ENCODE measurements at places on chromosomes 7 and 10.

- DNase-seq = no peak
Observed at GRCh38 chr10:7610651-7611389, 55.9 kb downstream of the ITIH5 start.

DNA sequence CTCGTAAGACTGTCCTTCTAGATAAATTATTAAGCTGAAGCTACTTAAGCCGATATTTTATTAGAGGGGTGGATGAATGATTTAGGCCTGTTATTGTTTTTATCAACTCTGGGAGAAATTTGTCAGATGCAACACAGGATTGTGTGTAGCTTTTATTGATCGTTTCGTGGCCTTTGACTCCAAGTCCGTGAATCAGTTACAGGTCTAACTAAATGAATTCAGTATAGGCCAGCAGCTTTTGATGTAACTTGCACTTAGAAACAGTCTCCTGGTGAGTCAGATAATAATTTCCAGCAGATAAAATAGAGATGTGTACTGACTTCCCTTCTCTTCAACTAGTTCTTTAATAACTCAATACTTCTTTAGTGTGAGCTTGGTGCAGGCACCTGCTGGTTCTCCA lies 341.7 kb upstream of the SMIM30 start:
- DNase-seq = no peak

GRCh38 chr7:27000496-27000895 lies 95.3 kb downstream of the HOXA1 start:
- no peak for DNase-seq

DNA sequence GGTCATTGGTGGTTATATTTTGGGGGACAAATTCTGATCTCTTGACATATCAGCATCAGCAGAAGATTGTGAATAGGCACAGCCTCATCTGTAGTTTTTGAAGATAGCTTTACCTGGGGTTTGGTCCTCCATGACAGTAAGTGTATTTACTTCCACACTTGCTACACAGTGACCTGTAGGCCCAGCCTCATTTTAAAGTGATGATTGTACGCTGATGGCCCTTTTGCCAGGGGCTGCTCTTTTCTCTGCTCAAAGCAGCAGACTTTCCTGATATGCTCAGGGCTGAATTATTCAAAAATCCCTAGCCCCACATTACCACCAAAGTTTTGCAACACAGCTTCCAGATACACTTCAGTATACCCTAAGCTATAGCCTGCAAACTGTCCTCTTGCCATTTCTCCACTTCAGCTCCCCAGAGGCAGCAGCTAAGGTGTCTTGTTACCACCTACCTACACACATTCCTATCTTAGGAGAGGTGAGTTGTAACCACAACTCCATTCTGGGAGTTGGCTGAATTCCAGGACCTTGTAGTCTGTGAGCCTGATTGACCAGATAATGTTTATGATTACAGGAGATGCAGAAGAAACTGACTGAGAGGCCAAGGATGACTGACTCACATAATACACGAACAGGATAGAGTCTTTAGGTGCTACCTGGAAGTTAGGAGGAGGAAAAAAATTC lies 6.0 kb downstream of the ASB4 start:
- no peak for DNase-seq

DNA sequence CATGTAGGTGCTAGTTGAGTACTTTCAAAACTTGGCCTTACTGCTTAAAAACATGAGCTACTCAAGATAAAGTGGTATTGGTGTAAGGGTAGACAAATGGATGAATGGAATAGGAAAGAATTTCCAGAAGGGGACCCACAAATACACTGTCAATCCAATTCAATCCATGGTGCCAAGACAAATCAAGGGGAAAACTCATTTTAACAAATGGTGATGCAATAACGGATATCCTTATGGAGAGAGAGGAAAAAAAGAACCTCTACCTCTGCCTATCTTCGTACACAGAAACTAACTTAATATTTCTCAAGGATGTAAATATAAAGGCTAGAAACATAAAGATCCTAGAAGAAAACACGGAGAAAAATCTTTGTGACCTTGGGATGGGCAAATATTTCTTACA lies 123.8 kb upstream of the RSU1 start:
- no peak for DNase-seq

DNA sequence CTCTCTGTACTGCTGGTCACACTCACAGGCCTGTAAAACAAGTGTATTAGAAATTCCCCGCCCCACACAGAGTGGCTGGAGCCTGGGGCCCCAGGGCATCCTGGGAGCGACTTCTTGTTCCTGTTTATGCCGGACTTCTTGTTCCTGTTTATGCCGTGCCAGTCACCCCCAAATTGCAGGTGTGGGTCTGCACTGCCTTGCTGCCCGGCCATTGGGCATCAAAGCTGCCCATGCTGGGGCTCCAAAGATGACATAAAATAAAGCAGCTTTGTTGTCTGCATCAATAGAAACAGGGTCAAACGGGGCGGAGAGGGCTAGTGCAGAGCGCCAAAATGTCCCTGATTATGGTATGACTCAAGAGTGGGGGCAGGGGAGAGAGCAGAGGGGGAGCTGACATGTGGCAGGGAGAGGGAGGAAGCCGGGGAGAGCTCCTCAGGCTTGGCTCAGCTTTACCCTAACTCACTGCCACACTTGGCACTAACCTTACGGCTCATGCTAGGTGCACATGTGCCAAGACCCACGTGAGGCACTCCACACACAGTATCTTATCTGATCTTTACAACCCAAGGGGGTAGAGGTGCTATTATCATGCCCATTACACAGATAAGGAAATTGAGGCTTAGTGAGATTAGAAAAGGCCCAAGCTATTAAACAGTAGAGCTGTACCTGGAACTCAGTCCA lies 98.4 kb downstream of the PIP4K2A start:
- no peak for DNase-seq

GRCh38 chr7:46705386-46706255 lies 784.5 kb upstream of the IGFBP3 start:
- DNase-seq = no peak

DNA sequence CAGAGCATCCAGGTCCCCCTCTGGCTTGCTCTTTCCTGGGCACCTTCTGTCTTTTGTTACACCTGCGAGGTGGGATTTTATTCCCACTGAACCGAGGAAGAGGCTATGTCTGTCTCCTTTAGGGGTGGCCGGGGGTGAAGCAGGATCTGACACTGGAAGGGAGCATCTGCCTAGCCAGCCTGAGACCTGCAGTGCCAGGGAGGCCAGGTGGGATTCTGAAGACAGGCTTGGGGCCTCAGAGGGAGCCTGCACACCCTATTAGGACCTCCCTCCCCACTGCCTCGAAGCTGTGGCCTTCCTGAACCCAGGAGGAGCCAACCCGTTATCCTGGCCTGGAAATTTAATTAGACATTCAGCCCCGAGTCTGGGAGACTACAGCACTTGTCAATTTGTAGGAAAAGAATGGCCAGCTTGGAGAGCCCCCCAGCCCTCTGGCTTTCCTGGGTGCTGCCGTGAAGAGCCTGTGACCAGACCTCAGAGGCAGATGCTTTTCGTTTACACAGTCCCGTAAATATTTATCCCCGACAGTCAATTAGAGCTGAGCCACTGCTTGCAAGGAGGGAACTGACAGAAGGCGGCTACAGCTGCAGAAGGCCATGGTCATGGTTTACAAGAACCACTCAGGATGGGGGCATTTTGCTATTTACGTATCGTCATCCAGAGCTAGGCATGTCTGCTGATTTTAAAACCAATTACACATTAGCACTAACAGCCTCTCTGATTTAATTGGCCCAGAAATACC lies 19.7 kb downstream of the CHAT start:
- no peak for DNase-seq

DNA sequence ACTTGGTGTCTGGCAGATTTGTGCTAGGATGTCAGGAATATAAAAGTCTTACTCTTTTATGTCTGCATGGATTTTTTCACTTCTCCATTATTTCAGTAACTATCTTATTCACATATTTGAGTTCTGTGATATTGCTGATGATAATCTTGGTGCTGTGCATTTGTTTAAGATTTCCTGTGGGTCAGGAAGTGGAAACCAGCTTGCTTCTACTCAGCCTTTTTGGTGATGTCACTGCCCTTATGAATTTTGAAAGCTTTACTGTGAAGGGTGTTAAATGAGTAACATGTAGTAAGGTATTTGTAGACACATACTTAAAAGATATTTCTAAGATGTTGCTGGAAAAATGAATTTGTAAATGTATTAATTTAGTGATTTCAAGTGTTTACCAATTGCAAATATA lies 69.5 kb upstream of the VOPP1 start:
- DNase-seq = no peak

DNA sequence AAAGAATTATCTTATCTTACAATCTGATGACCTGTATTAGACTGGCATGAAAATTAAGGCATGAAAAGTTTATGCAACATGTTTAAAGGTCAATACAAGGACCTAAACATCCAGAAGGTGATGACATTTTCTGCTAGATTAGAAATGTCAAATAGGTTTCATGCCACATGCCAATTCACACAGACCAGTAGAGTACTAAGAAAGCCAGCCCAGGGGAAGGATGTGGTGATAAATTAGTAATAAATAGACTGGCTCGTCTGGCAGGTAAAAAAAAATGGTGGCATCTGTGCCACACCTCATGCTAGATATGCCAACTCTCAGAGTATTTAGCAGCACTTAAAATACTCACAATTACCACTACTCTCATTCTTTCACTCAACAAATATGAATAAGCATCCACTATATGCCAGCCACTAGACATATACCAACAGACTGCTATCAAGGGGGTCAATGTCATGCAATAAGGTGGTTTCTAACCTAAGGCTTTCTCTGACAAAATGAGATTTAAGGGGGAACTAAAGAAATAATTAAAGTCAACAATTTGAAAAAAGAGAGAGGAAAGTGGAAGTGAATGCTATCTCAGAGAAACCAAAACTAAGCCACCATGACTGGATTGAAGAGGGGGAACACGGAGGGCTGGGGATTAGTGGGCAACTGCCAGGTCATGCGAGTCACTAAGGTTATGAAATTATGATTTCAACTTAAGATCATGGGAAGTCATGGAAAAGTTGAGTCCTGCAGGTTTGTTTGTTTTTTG lies 83.5 kb downstream of the SGMS1 start:
- DNase-seq = no peak

GRCh38 chr7:85204061-85204460 lies 17.2 kb upstream of the SEMA3D start:
- no peak for DNase-seq

DNA sequence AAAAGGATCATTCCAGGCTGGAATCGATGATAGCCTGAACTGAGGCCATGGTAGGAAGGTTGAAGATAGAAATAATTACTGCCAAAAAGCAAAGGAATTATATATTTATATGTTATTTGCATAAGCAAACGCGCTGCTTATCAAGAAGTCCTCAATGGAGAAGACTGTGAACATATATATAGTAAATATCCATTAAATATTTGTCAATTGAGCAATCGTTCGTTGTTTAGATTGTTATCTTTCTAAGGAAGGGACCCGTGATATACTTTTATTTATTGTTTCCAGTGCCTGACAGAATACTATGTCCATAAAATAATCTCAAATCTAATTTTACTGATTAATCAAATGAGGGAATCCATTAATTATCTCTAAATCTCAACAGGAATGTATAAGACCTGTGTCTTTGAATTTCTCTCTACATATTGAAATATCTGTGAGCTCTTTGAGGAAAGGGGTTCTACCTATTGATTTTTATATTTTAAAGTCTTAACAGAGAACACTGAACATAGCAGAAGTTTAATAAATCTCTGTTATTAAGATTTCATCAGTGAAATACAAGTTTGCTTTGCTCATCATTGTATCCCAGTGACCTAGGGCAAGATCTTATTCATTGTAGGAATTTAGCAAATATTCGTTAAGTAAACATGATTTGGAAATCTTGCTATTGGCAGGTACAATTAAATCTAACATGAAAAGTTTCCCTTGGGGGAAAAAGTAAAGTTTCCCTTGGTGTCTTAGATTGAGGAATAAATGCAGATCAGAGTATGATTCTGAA lies 12.0 kb upstream of the HERC4 start:
- no peak for DNase-seq

- no peak for DNase-seq
Observed at GRCh38 chr7:112056409-112056808, 149.8 kb downstream of the DOCK4 start.

GRCh38 chr10:101564490-101564991 lies 23.5 kb downstream of the POLL start:
- no peak for DNase-seq

GRCh38 chr7:130908345-130909160 lies 174.5 kb upstream of the KLF14 start:
- no peak for DNase-seq

GRCh38 chr10:93518531-93518930 lies 22.1 kb downstream of the CEP55 start:
- no peak for DNase-seq

DNA sequence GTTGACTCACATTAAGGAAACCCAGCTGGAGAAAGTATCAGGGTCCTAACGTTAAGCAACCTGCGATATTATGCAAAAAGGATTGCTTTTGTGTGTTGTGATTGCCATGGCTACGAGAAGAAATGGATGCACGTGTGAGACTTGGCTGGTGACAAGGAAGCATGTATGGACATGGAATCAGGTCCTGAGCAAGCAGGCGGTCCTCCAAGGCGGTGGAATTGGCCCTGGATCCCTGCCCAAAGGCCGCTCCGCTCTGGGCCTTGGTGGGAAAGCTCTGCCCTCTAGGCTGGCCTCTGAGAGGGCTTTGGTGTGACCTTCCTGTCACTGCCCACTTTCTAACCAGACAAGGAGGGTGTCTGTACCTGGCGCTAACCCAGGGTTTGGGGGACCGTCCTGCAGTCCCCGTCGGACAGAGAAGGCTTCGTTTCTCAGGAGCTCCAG lies 192.1 kb downstream of the EBF3 start:
- DNase-seq = no peak

- no peak for DNase-seq
Observed at GRCh38 chr10:57964351-57964750, 303.3 kb downstream of the IPMK start.

DNA sequence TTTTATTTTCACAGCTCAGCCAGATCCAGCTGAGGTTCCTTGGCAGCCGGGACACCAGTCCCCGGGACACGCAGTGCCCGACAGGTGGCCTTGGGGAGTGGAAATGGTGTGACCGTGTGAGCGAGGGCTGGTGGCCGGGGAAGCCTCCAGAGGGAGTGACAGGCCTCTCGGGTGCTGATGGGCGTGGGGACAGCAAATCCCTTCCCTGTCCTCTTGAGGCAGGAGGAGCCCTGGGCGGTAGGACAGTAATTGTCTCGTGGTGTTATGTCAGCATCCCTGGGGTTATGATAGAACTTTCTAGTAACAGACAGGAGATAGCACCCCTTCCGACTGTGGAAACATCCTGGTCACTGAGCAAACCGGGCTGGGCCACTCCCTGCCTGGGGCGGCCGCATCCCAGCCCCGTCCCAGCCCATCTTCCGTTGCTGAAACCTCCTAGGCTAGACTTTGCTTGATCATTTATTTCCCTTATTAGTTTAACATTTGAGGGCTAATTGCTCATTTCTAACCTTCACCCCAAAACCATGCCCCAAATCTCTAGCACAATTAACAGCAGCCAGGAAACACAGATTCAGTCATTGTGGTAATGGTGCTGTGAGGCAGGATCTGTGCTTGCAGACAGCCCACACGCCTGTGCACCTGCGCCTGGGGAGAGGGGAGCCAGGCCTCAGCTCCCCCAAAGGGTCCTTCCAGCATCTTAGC lies 63.3 kb downstream of the ELFN1 start:
- DNase-seq = no peak

GRCh38 chr10:72173619-72174296 lies 42.1 kb upstream of the ANAPC16 start:
- no peak for DNase-seq

Measured in stimulated activated CD8-positive, alpha-beta memory T cell treated with anti-CD3 and anti-CD28 coated beads, Interleukin-4, amount 100 ng/mL, for 24 hours (primary cell).